T-cell (primary cell): ENCODE measurements at places on chromosomes 2 and 18.

DNA sequence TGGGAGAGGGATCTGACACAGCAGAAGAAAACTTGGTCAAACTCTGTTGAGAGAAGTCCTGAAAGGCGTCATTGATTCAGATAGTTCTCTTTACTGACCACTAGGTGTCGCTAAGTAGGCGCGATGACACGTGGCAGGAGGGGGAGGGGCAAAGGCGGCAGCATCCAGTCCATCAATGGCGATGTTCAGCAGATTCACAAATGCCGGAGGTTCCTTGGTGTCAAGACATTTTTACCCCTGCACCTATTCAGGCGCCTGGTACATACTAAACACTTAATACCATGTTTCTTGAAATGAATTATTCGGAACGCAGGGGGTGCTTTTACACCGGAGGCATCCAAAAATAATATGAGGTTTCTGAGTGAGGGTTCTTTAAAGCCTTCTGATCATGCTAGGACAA, 3.0 kb upstream of the PLEK start:
- peak; percentile 75 for DNase-seq

DNA sequence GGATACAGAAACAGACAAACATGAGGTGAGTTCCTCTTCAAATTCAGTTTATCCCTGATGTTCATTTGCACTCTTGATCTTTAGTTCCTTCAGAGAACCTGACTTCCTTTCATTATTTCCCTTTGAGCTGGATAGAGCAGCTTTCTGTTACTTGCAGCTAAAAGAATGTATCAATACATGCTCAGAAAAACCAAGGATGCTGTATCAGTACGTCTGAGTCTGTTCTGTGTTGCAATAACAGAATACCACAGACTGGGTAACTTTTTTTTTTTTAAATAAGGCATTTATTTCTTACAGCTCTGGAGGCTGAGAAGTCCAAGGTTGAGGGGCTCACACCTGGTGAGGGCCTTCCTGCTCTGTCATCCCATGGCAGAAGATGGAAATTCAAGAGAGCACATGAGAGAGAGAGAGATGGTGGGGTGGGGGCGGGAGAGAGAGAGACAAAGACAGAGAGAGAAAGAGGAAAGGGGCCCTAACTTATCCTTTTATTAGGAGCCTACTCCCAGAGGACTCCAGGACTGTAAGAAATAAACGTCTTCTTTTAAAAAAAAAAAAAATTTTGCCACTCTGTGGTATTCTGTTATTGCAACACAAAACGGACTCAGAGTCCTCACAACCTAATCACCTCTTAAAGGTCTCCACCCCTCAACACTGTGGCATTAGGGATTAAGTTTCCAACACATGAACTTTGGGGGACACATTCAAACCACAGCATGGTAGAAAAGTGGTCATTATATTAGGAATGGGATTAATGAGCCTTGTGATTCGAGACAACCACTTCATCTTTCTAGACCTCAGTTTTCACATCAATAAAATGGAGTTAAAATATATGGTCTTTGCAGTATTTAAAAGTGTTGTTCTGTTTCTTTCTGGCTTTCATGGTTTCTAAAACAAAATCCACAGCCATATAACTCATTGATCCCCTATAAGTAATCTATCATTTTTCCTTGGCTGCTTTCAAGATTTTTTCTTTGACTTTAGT, 18.4 kb upstream of the SELENOI start:
- no peak for DNase-seq

DNA sequence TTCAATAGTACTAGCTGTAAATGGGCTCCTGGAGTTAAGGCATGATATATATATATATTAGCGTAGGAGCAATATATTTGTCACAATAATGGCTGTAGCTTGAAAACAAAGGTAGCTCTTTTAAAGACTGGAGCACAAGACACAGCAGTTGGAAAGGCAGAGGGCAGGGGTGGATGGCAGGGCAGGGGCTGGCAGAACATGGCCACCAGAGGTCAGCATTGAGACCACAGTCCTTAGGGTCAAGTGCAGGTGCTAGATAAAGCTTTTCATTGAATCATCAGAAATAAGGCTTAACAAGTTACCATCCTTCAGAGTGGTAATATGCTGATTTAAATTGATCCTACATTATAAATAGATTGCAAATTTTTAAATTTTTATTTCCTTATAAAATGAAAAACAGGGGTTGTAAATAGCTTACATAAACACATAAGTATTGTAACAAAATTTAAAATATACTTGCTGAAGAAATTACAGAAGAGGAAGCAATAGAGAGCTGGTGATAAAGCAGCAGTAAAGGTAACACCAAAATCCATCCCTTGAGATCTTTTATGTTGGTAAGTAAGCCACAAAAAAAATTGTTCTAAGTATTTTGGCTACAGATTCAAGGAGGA, 161.2 kb upstream of the PIEZO2 start:
- no peak for DNase-seq

DNA sequence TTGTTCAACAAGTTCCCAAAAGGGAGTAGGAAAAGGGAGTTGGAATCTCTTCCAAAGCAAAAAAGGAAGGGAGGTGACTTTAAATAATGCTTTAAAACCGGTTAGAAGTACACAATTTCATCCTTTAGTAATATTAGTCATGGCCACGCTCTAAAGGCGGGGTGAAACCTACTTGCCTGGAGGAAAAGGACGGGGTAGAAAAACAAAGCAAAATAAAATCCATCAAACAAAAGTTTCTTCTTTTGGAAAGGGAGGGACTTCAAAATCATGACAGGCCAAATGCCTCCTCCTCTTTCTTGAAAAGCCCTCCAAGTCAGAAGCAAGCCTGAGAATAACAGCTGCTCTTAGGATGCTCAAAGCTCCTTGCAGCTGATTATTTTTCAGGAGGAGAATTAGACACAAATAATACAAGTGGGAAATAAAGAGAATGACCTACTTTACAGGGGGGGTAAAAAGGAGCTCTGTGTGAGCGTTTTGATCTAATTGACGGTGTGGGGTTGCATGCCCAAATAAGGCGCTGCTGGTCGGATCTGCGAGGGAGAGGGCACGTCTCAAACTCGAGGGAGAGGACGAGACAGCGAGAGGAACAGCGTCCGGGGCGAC, 1.8 kb upstream of the NPAS2 start:
- peak; percentile 9 for DNase-seq

DNA sequence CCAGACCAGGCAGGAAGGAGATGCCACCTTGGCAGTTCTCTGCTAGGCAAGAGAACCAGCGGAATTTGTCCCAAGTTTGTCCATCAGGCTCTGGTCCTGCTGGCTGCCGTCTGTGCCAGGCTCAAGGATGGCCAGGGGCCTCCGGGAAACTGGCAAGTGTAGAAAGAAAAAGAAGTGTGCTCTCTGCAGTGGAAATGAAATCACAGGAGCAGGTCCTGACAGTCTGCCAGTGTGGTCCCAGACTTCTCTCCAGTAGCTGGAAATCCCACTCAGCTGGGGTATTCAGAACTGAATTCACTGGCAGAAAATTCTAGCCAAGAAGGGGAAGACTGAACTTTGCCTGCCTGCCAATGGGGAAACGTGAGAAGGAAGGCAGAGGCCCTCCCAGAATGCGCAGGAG, 91.0 kb downstream of the STPG4 start:
- no peak for DNase-seq
